Hippocampal formation (tissue), 2 donors: ENCODE measurements at places on chromosomes 3 and 15.

DNA sequence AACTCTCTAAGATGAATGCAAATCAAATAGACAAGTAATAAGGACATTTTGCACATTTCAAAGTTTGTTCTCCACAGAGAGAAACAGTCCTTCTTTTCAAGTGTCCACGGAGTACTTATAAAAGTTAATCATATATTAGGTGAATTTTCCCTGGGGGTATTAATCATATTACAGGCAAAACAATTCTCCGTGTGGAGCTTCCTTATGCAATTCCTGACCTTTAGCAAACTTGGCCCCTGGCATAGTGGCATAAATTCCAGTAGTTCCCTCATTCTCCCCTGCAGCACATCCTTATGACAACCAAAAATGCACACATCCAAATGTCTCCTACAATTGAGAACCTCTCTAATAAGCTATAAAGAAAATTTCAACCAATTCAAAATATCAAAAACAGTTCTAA, 34.4 kb downstream of the FSIP1 start:
- no peak for DNase-seq

DNA sequence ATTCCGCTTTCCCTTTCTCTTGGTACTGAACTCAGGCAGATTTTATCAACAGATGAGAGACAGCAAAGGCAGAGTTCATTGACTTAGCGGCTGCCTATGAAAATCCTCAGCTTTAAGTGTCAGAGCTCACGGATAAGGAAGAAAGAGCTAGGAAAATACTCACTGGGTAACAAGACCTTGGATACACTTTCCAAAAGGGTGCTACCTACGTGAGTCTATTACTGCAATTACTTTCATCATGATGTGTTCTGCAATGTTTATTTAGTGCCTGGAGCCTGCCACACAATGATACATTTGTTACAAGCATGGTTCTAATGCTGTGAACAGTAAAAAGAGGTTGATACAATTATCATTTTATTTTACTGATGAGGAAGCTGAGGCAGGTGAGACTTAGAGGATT, 177.5 kb downstream of the GRM7 start:
- DNase-seq: no peak

GRCh38 chr3:16090706-16091105, 83.8 kb upstream of the GALNT15 start:
- DNase-seq: no peak

DNA sequence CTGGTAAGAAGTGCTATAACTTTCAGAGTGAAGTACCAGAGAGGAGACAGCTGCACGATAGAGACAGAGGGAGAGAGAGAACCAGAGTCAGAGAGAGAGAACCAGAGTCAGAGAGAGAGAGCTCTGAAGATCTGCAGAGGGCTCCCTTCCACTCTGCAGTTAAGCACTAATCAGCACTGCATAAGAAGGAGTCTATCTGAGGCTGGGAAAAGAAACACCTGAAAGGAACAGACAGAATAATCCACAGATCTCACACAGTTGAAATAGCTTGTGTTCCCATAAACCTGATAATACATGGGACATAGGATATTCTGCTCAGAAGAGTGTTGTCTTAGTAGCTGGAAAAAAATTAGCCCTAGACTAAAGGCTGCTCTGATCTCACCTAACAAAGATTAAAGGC, 87.6 kb downstream of the CFAP44 start:
- no peak for DNase-seq

DNA sequence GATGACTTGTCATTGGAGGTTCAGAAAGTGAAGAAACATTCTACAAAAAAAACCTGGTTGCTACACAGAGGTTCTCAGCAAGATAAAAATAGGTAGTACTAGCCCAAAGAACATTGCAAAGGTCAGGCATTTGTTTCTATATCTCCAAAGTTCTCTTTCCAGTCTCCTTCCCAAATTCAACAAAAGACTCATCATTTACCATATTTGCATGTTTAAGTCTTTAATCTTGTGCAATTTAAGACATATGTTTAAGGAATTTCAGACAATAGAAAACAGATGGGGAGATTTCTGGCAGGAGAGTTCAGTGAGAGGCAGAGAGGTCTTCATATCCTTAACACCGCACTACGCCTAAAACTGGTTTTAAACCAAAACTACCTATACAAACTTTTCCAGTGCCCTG, 173.8 kb upstream of the THBS1 start:
- DNase-seq: no peak

GRCh38 chr3:180802837-180803236, 109.6 kb upstream of the FXR1 start:
- DNase-seq: peak; percentile 46

GRCh38 chr3:185094697-185095096, 58.2 kb downstream of the C3orf70 start:
- no peak for DNase-seq

- no peak for DNase-seq
These were observed 344.6 kb upstream of the UBE2E2 start for GRCh38 chr3:22858486-22858885.

DNA sequence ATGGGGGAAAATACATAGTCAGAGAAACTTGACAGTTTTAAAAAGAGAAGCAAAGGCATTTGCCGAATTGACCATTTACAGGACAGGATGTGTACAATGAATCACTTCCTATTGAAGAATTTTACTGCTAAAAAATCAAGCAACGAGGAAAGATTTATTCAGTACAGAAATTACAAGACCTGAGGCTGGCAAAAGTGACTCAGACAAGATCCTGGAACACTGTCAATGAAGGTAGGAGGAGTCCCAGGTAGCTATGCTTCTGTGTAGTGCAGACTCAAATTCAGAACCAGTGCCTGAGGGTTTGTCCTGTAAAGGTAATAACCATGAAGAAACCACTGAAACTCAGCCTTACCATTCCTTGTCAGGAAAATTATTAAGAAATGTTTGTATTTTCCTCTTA, 120.9 kb downstream of the ZMAT3 start:
- DNase-seq: no peak

DNA sequence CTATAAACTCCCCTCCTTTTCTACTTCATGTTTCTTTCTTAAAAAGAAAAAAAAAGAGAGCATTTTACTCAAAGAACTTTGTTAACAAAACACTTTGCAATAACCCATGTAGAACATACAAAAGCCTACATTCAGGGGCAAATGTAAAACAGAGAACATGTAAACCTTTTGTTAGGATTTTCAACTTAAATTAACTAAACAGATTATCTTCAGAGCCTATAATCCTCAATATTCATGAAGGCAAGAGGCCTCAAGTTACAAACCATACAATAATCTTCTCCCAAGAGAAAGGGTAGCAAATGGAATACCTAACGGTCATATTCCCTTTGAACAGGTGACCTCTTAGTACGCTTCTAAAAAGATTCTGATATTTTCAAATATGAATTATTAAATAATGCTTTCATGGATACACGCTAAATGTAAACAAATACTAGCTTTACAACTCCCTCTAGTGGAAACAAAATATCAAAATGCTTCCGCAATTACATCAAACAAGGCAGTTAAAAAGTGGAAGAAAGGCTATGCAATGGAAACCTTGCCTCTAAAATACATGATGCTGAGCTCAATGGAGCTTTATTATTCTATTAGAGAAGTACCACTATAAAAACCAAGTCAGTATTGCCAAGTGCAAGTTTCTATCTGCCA, 9.9 kb downstream of the CEP152 start:
- DNase-seq: no peak

DNA sequence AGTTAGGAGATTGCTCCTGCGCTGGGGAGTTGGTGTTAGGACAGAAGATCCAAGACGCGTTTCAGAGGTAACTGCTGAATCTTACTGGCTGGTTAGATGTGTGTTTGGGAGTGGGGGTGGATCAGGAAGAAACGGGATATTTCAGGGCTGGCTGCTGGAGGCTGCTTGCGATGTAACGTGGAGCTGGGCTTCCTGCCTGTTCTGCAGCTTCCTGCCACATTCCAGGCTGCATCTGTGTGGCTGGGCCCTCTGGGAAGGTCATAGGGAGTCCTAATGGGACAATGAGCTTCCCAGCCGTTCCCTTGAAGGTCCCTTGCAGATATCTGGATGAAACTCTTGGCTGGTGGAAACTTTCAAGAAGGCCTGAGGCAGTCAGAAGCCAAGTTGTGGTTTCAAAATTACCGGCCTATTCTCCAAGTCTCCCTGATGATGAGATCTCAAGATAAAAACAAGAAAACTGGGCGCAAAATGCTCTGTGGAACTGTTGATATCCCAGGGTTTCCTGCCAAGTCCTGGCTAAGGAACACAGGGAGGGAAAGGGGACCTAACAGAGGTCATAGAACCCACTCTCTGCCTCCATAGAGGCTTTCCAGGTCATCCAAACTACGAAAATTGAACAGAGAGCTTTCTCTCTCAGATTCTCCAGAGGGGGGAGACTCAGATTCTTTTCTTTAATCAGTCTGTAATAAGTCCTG, 67.0 kb downstream of the NOX5 start:
- DNase-seq: no peak
